ENCODE measurements at places on chromosomes 1 and 21.

- DNase-seq, result no peak
Measured at GRCh38 chr1:169078163-169078883, 28.2 kb upstream of the ATP1B1 start.

GRCh38 chr1:117364240-117364639 is 3.0 kb upstream of the MAN1A2 start:
- DNase-seq, result no peak

GRCh38 chr1:17405898-17406759 is 33.3 kb downstream of the RCC2 start:
- peak; percentile 14 for DNase-seq

GRCh38 chr1:202315576-202316168 is 26.1 kb downstream of the UBE2T start:
- DNase-seq, result peak; percentile 65
